NAMALWA (cell line): ENCODE measurements at places on chromosomes 4 and X.
A peak's percentile ranks its signal among the peaks of the same experiment; 100 is the strongest.

- no peak for DNase-seq
Observed at GRCh38 chr4:109235683-109236082, 66.8 kb downstream of the COL25A1 start.

- DNase-seq: peak; percentile 77
Observed at GRCh38 chr4:40990236-40990898, 224.0 kb downstream of the APBB2 start.

DNA sequence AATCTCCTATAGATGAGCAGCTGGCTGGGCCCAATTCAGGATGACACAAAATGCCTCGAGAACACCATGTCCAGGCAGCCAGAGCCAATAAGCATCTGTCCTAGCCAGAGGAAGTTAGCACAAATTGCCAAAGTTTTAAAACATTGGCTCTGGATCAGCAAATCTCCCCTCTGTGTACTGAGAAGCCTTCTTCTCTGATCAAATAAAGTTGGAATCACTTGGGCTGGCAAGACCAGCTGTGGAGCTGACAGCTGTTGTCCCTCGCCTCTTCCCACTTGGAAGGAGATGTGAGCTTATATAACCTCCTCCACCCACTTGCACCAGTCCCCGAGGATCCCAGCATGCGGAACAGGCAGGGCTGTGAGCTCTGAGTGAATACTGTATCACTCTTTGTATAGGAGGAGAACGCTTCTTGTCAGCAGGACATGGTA, 183.9 kb downstream of the OPHN1 start:
- no peak for DNase-seq

- no peak for DNase-seq
Observed at GRCh38 chr4:145388043-145388442, 93.6 kb upstream of the SMAD1 start.

DNA sequence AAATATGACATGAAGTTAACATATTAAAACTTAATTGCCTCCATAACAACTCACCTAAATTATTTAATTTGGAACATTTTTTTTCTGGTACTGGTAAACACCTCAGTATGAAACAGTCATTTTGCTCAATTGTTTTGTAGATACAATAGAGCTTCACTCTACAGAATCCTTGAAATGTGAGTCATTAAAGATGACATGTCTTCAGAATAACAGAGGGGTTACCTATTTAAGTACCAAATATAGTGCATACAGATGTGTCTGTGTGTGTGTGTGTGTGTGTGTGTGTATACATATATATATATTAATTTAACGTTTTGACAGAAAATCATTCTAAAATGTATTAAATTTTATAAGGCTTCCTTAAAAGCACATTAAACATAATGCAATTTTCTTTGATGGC, 297.6 kb downstream of the INPP4B start:
- no peak for DNase-seq

- no peak for DNase-seq
Observed at GRCh38 chr4:5889002-5889696, 3.7 kb downstream of the CRMP1 start.

DNA sequence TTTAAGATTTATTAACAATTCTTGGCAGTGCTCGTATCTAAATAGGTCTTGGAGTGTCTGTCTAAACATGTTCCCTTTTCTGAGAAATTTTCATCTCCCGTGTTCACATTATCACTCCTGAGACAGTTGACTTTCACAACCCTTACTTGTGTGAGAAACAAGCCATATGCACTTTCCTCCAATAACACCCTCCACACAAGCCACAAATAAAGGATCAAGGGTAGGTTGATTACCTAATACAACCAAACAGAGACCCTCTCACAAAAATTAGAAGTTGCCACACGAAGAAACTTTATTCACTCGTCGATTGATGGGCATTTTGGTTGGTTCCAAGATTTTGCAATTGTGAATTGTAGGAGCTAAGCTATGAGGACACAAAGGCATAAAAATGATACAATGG, 763.9 kb downstream of the TRAM1L1 start:
- no peak for DNase-seq

DNA sequence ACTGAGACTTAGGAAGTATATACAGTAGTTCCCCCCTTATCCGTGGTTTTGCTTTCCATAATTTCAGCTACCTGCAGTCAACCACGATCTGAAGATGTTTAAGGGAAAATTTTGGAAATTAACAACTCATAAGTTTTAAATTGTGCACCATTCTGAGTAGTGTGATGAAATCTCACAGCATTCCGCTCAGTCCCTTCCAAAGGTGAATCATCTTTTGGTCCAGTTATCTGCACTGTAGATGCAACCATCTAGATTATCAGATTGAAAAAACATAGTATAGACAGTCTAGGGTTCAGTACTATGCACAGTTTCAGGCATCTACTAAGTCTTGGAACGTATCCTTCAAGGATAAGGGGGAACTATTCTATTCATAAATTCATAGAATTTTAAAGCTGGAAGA, 109.0 kb downstream of the ANXA3 start:
- no peak for DNase-seq

DNA sequence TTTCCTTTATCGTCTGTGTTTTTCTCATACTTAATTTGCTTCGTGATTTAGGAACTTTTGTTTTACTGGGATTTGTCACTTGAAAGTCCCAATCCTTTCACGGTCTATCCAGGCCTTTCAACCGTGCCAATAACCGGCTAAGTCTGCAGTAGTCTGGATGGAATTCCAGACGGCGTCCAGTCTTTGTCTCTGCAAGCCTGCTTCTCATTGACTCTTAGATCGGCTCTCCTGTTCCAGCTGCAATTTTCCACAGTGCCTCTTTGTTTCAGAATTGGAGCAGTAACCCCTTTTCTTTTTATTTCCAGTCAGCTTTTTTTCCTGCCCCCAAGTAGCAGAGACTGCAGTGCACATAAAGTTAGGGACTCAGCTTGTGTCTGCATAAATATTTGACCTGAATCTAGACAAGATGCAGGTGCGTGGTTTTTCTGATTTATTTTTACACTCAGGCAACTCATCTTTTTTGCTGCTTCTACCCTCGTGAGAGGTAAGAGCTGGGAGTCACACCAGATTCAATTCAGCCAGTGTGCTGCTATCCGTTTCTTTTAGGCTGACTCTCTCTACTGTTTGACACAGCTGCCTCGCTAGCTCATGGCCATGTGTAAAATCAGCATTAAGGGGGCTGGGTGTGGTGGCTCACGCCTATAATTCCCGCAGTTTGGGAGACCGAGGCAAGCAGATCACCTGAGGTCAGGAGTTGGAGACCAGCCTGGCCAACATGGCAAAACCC, 37.4 kb upstream of the DHRSX start:
- no peak for DNase-seq

DNA sequence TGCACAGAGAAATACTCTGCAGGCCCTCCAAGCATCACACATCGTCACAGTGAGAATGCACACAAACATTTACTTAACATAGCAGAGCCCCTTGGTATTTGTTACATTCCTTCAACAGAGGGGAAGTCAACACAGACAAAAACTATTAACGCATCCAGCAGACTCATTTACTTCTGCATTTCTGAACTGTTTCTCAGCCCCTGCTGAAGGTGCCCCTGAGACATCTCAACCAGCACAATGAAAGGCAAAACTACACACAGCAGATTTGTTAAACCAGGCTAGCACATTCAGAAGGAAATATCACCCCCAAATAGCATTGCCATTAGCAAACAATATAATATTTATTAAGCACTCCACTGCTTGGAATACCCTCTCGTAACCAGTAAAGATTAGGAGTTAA, 367.0 kb downstream of the RAB28 start:
- DNase-seq: no peak

- no peak for DNase-seq
Observed at GRCh38 chrX:27924261-27924660, 57.0 kb downstream of the DCAF8L1 start.
